Activated B cell treated with CpG ODN at 0.5 μM for 24 hours (primary cell): ENCODE measurements at places on chromosomes 5 and 9. TPM values are rescaled to one million over a fixed set of nuclear protein-coding genes. Genes with fewer than 3 reads are reported as not detected.

IFNA2 gene
- not detected in 2 replicates for total RNA-seq

- DNase-seq: no peak
Measured at GRCh38 chr5:34771076-34771475, 67.9 kb upstream of the TTC23L start.

DNA sequence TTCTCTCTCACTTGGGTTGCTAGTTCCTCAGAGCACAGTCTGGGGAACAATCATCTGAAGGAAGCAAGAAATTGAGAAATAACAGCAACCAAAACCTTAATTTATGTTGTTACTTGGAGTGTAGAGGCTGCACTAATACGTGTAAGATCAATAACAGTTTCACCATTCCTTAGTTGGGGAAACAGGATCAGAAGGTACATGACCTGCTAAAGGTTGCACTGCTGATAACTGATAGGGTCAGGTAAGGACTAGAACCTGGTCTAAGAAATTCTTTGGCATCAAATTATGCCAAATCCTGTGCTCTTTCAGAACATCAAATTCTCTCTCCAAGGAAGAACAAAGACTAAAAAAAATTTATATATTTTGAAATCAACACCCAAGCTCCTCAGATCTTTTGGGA, 278.6 kb upstream of the C9orf72 start:
- DNase-seq: no peak

- no peak for DNase-seq
Measured at GRCh38 chr5:84197538-84197937, 187.1 kb downstream of the EDIL3 start.

GRCh38 chr5:52920929-52921328, 68.2 kb upstream of the ITGA2 start:
- DNase-seq: no peak
